ENCODE measurements at places on chromosomes 3 and 15. TPM values are rescaled to one million over a fixed set of nuclear protein-coding genes. Genes with fewer than 3 reads are reported as not detected.

The GPR171 gene
- not detected for total RNA-seq

DNA sequence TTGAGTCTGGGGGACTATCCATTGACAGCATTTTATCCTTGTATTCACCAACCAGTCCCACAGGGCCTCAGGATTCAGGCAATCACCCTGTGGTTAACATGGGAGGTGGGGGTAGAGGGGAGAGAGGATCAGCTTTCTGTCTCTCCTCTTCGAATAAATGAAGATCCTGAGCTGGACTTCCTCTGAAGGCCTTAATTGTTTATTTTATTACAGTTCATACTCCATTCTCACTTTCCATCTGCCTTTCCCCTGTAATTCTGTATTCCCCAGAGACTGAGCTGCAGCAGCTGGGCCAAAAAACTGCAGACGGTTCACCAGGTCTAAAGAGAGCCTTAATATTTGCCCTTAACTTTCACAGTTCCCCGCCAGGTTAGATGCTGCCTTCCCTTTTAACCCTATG, 11.9 kb downstream of the TAGLN3 start:
- DNase-seq = no peak

GRCh38 chr15:78390826-78391225, 47.2 kb upstream of the IREB2 start:
- DNase-seq = no peak

DNA sequence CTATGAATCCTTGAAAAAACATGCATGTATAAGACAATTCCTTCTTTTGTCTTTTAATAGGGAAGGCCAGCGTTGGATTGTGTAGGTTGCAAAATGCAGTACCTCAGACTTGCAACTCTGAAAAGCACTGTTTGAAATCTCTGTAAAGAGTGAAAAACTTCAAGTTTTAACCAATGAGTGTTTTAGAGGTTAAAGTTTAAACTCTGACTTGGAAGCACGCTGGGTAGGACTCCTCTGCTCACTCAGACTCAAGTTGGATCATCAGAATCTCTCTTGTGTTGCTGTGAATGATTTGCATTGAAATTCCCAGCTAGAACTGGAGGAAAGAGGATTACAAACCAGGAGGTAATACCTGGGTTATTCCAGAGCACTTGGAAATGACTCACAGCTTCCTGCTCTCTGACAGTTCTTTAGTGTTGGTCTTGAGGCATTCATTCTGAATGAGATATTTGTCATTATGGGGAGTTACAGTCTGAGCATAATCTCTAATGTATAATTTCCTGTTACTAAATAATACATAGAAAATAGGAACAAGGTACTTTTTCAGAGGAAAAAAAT, 49.1 kb downstream of the PLS1 start:
- peak; percentile 54 for DNase-seq

DNA sequence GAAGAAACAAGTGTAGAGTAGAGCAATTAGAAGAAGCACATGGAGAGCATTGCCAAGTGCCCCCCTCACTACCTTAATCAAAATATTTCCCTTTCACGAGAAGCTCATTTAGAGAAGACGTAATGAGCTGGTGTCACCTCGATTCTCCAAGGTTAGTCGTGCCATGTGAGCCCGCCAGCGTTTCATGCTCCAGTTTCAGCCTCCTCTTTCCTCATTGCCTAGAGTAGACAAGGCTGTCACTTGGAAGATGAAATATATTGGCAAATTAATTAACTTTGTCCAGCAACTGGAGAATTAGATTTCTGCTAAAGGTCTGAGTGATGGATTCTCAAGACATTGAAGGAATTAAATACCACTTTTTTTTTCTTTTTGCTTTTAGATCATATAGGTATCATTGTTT, 399.6 kb downstream of the TUSC7 start:
- DNase-seq = no peak

DNA sequence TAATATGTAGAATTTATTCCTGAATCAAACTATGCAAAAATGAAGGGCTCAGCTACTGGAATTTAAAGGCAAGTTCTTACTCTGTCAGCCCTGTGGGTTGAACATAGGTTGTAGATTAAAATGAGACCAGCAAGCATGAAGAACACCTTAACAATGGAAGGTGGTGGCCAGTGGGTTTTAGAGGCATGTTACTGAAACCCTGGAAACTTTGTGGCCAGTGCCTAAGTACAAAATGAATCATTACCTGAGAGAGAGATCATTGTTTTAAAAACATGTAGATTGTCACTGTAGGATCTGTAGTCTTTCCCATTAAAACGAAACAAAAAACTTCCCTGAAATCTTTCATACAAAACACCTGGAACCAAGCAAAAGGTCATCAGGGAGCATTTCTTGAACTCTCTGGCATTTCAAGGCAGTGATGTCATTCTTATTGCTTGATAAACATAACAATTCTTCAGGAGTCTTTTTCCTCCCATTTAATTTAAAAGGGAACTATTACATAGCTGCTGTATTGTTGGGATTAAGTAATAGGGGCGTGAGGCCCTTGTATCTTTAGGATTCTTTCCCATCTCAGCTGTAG, 51.8 kb downstream of the TMEM108 start:
- no peak for DNase-seq

Data from endothelial cell of umbilical vein (primary cell).